ENCODE measurements at places on chromosomes 13 and 19. TPM values are rescaled to one million over a fixed set of nuclear protein-coding genes. Genes with fewer than 3 reads are reported as not detected.

The RXFP2 gene
- total RNA-seq = not detected

The FCAR gene
- total RNA-seq = not detected

The SPC24 gene
- 16.4 TPM for total RNA-seq

The RNF113B gene
- not detected for total RNA-seq

The MISP gene
- 33.7 TPM for total RNA-seq

DNA sequence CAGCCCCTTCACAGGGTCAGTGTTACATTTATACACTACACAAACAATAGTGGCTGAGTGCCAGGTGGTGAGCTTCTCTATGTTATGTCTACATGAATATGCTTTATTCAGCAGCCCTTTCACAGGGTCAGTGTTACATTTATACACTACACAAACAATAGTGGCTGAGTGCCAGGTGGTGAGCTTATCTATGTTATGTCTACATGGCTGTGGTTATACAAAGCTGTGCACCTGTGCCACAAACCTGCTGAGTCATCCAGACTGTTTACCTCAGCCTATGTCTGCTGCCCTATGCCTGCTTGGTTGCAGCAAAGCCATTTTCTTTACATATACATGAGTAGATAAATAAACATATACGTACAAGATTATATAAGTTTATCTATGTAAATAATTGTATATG is 76.5 kb downstream of the ZNF726 start:
- peak; percentile 3 for DNase-seq

GRCh38 chr19:42397263-42398166 is 7.4 kb upstream of the CNFN start:
- DNase-seq = no peak

DNA sequence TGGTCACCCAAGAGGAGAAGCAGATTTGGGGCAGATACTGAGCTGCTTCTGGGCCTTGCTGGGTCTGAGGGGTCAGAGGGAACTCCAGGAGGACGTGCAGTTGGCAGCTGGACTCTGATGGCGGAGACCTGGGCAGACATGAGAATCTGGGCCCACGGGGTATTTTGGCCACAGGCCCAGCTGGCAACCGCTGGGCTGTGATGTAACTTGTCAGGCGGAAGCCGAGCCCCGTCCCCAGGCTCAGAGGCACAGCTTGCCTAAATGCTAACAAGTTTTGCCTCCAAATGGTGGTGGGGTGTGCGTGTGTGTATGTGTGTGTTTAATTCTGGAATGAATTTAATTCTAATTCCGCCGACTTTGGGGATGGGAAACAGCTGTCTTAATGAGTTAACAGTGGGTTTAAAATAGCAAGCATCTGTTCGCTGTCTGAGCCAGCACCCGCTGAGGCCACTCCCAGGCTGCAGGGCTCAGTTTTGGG is 11.6 kb downstream of the ZNRF4 start:
- peak; percentile 70 for DNase-seq

GRCh38 chr13:40333226-40333625 is 333.2 kb downstream of the FOXO1 start:
- DNase-seq = peak; percentile 74

- no peak for DNase-seq
Measured at GRCh38 chr19:49407079-49407478, 16.2 kb downstream of the PTH2 start.

Measured in MCF 10A (cell line).